Hematopoietic multipotent progenitor cell (in vitro differentiated cells): ENCODE measurements at places on chromosomes 13 and 19. TPM values are rescaled to one million over a fixed set of nuclear protein-coding genes. Genes with fewer than 3 reads are reported as not detected.

GRCh38 chr19:28234637-28235036 is 978.3 kb downstream of the UQCRFS1 start:
- no peak for DNase-seq

GRCh38 chr13:74324338-74324737 is 190.1 kb upstream of the KLF12 start:
- DNase-seq: no peak

SGCG gene
- not detected for total RNA-seq

IL17D gene
- total RNA-seq: 1.9 TPM
